ENCODE measurements at places on chromosomes 6 and 20. TPM values are rescaled to one million over a fixed set of nuclear protein-coding genes. Genes with fewer than 3 reads are reported as not detected.

DNA sequence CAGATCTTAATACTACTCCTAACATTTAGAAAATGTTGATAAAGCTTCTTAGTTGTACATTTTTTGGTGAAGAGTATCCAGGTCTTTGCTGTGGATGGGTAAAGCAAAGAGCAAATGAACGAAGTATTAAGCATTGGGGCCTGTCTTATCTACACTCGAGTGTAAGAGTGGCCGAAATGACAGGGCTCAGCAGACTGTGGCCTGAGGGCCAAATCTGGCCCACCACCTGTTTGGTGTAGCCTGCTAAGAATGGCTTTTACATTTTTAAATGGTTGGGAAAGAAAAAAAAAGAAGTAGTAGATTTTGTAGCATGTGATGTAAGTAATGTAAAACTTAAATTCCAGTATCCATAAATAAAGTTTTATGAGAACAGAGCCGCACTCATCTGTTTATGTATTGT lies 19.4 kb upstream of the MAPK13 start:
- DNase-seq = no peak
- H3K36me3 ChIP-seq = peaks cover 20% of the 10 kb centered on the region
- H3K4me1 ChIP-seq = no peaks in the 10 kb centered on the region
- no peak overlapping the region for H3K27ac ChIP-seq
- H3K27me3 ChIP-seq = no peaks in the 10 kb centered on the region

DNA sequence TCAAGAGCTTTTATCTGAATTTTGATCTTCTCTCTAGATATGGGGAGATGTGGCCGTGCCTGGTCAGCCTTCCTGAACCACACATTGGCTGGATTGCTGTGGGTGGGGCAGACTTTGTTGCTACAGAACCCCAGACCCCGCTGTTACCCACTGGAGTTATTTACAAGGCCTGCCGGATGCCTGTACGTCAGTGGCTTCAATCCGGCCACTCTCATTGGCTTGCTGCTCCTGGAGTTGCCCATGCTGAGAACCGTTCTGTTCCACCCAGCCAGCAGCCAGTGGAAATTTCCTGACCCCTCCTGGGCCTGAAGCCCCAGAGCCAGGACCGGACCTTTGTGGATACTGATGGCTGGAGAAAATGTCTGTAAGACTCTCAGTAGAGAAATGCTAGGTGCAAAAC lies 101.9 kb downstream of the TFAP2C start:
- peaks cover 16% of the 10 kb centered on the region for H3K27me3 ChIP-seq
- H3K36me3 ChIP-seq = no peaks in the 10 kb centered on the region
- no peak overlapping the region for H3K4me3 ChIP-seq
- H3K27ac ChIP-seq = no peak overlapping the region
- no peak for DNase-seq

TNNC2 gene
- total RNA-seq = 5.7 TPM

DNA sequence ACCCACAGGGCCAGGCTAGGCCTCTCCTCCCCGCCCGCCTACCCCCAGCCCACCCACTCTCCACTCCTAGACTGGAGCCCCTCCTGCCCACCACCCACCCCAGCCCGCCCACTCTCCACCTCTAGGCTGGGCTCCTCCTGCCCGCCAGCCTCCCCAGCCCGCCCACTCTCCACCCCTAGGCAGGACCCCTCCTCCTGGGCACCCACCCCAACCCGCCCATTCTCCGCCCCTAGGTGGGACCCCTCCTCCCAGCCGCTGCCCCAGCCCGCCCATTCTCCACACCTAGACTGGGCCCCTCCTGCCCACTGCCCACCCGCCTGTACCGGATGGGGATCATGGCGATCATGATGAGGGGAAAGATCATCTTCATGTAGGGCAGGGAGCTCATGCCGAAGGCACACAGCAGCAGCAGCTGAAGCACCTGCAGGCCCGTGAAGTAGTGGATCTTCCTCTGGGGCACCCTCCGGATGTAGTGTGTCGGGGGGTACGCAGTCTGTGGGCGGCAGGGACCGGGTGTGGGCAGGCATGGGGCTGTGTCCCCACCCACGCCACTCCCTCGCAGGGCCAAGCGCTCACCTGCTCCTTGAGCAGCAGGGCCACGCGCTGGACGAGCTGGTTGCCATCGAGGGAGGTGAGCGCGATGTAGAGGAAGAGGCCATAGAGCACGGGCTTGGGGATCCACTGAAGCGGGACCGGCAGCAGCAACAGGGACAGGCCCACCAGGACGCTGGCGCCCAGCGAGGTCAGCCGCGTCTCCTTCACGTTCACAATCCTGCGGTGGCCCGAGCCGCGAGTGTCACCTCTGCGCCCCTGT lies 10.8 kb downstream of the SLC4A11 start:
- no peak overlapping the region for H3K4me3 ChIP-seq
- H3K36me3 ChIP-seq = peaks cover 5% of the 10 kb centered on the region
- no peak overlapping the region for H3K27ac ChIP-seq
- H3K27me3 ChIP-seq = no peaks in the 10 kb centered on the region

GRCh38 chr6:119241111-119241465 lies 108.5 kb downstream of the MAN1A1 start:
- H3K4me1 ChIP-seq = peaks cover 3% of the 10 kb centered on the region
- no peak overlapping the region for H3K27ac ChIP-seq
- H3K36me3 ChIP-seq = no peaks in the 10 kb centered on the region
- no peak overlapping the region for H3K4me3 ChIP-seq
- DNase-seq = no peak
- no peaks in the 10 kb centered on the region for H3K27me3 ChIP-seq

SLC22A2 gene
- 1.4 TPM for total RNA-seq

- no peak overlapping the region for H3K4me3 ChIP-seq
- no peak overlapping the region for H3K27ac ChIP-seq
- DNase-seq = no peak
- no peaks in the 10 kb centered on the region for H3K27me3 ChIP-seq
Observed at GRCh38 chr6:35392773-35393672, 50.7 kb downstream of the PPARD start.

DNA sequence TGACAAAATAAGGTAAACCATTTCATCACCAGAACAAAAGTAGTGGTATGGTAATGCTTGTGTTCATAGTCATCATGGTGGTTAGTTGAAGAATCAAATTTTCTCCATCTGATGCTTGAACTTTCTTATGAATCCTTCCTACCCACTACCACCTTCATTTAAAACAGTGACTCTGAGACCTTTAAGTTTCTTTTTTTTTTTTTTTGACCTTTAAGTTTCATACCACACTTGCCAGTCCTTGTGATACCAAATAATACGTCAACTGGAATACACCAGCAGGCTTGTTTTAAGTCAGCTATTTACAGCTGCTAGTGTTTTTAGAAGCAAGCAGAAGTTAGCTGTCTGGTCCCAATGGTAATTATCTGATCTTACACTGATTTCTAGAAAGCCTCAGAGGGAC lies 413.4 kb upstream of the SOX4 start:
- H3K4me3 ChIP-seq = no peak overlapping the region
- H3K27me3 ChIP-seq = no peaks in the 10 kb centered on the region
- no peaks in the 10 kb centered on the region for H3K36me3 ChIP-seq
- H3K4me1 ChIP-seq = peaks cover 4% of the 10 kb centered on the region
- DNase-seq = no peak

LIN28B gene
- 94.7 TPM for total RNA-seq

- no peaks in the 10 kb centered on the region for H3K36me3 ChIP-seq
- H3K4me3 ChIP-seq = no peak overlapping the region
- DNase-seq = no peak
- no peak overlapping the region for H3K27ac ChIP-seq
- H3K4me1 ChIP-seq = 0 out of 2 replicates have a peak, but pooled peaks cover 2% of the 10 kb centered on the region
Observed at GRCh38 chr6:105591053-105591452, 188.2 kb upstream of the PREP start.

DNA sequence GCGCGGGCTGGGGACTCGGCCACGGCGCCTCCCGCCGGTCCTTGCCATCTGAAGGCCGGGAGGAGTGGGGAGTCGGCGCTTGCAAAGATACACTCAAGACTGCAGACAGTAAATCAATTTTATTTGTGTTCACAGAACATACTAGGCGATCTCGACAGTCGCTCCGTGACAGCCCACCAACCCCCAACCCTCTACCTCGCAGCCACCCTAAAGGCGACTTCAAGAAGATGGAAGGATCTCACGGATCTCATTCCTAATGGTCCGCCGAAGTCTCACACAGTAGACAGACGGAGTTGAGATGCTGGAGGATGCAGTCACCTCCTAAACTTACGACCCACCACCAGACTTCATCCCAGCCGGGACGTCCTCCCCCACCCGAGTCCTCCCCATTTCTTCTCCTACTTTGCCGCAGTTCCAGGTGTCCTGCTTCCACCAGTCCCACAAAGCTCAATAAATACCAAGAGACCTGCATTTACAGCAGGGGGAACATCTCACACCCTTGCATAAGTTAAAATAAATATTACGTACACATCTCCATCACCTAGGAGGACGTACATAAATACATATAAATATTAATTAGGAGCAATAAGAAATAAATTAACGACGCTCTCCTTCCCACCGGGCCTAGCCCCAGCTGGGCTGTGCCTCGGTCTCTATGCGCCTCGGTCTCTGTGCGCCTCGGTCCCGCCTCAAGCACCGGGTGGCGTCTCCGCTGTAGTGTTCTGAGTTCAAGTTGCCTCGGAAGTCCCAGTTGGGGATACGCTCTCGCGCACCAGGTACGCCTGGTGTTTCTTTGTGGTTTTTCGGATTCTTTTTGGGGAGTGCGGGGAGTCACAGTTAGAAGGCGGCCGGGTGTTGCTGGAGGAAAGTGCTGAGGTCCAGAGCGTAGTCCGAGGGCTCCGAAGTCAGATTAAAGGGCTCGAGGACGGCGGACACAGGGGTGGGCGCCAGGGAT lies 889 bp upstream of the FLOT1 start:
- H3K27me3 ChIP-seq = no peaks in the 10 kb centered on the region
- peak overlapping the region; percentile 86 for H3K4me3 ChIP-seq
- peaks cover 19% of the 10 kb centered on the region for H3K36me3 ChIP-seq
- no peak for DNase-seq

DNA sequence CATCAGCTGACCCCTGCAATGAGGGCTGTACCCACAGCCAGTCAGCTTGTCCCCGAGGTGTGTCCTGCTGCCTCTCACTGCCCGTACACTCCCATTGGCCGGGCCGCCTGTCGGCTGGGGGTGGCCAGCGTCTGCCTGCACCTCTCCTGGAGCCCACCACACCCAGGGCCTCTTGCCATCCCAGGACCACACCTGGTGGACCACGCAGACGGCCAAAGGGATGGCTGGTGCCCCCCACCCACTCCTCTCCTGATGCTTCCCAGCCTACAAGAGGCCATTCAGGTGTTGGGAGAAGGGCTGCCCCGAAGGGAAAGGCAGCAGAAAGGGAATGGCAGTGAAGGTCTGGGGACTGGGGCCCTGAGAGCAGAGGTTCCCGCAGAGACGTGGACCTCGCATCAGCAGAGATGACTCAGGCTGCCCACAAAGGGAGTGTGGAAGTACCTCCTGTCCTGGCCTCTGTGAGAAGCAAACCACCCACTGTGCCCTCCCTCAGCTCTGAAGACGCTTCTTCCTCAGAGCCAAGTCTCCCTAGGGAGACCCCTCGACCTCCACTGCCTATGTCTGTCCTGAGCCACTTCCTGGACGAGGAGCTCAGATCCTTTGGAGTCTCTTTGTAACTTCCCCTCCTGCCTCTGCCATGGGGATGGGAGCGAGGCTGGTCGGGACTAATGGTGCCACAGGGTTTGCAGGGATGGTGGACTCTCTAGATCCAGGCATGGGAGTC lies 60.9 kb downstream of the PYGB start:
- no peak overlapping the region for H3K27ac ChIP-seq
- DNase-seq = no peak
- H3K27me3 ChIP-seq = no peaks in the 10 kb centered on the region
- H3K4me3 ChIP-seq = no peak overlapping the region
- no peaks in the 10 kb centered on the region for H3K4me1 ChIP-seq
- no peaks in the 10 kb centered on the region for H3K36me3 ChIP-seq

SLC22A3 gene
- total RNA-seq = 2.7 TPM

GRCh38 chr20:2692036-2692885 lies at the start of gene EBF4:
Gene EBF4, plus strand, starts transcription at chr20:2692780. Its CDS starts 866 bp downstream, at chr20:2693646.
- peaks cover 3% of the 10 kb centered on the region for H3K4me1 ChIP-seq
- no peaks in the 10 kb centered on the region for H3K36me3 ChIP-seq
- H3K4me3 ChIP-seq = peak within 1 kb of the TSS; percentile 21

SAMD5 gene
- total RNA-seq = 0.08 TPM

- no peak overlapping the region for H3K4me3 ChIP-seq
- no peaks in the 10 kb centered on the region for H3K36me3 ChIP-seq
- no peaks in the 10 kb centered on the region for H3K27me3 ChIP-seq
- no peaks in the 10 kb centered on the region for H3K4me1 ChIP-seq
Observed at GRCh38 chr6:160170018-160170680, 48.5 kb downstream of the SLC22A1 start.

DNA sequence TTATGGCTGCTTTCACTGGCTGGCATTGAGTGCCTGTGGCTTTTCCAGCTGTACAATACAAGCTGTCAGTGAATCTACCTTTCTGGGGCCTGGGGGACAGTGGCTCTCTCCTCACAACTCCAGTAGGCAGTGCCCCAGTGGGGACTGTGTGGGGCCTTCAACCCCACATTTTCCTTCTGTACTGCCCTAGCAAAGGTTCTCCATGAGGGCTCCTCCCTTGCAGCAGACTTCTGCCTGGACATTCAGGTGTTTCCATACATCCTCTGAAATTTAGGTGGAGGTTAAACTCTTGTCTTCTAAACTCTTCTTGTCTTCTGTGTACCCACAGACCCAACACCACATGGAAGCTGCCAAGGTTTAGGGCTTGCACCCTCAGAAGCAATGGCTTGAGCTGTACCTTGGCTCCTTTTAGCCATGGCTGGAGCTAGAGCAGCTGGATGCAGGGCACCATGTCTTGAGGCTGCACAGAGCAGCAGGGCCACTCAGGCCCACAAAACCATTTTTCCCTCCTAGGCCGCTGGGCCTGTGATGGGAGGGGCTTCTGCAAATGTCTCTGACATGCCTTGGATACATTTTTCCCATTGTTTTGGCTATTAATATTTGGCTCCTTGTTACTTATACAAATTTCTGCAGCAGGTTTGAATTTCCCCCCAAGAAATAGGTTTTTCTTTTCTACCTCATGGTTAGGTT lies 9.6 kb downstream of the PEX7 start:
- no peaks in the 10 kb centered on the region for H3K4me1 ChIP-seq
- no peaks in the 10 kb centered on the region for H3K36me3 ChIP-seq
- DNase-seq = no peak
- H3K27me3 ChIP-seq = no peaks in the 10 kb centered on the region
- no peak overlapping the region for H3K27ac ChIP-seq

SLC17A2 gene
- not detected for total RNA-seq

DNA sequence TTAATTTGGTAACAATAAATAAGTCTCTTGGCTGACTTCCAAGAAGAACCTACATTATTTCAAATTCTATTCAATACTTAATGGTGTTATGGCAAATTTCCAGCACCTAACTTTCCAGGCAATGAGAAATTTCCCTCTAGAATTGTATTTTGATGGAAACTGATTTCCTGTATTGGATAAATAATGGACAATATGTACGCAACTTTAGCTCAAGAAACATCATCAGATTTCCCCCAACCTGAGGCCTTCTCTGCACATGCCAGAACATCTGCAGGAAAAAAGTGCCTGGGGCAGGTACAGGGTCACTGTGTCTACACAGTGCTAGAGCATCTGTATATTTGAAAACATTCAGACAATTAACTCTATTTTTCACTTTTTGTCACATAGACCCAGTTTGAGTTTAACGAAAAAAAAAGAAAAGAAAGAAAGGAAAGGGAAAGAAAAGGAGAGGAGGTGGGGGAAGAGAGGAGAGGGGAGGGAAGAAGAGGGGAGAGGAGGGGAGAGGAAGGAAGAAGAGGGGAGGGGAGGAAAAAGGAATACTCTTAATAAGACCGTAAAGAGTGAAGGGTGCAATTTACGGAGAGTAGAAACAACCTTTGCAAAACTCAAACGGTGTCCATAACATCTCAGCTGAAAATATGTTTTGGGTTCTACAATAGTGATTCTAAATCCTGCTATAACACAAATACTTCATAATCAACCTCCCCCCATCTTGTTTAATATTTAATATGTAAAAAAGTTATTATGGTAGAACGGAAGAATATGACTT lies 130.0 kb downstream of the TSHZ2 start:
- DNase-seq = no peak
- no peak overlapping the region for H3K4me3 ChIP-seq
- no peak overlapping the region for H3K27ac ChIP-seq
